Stimulated activated naive CD8-positive, alpha-beta T cell treated with anti-CD3 and anti-CD28 coated beads, Interleukin-15, Interleukin-2, amounts not matched to agents 100 U/mL and 50 U/mL, for 24 hours (primary cell): ENCODE measurements at places on chromosomes 12 and 14.

DNA sequence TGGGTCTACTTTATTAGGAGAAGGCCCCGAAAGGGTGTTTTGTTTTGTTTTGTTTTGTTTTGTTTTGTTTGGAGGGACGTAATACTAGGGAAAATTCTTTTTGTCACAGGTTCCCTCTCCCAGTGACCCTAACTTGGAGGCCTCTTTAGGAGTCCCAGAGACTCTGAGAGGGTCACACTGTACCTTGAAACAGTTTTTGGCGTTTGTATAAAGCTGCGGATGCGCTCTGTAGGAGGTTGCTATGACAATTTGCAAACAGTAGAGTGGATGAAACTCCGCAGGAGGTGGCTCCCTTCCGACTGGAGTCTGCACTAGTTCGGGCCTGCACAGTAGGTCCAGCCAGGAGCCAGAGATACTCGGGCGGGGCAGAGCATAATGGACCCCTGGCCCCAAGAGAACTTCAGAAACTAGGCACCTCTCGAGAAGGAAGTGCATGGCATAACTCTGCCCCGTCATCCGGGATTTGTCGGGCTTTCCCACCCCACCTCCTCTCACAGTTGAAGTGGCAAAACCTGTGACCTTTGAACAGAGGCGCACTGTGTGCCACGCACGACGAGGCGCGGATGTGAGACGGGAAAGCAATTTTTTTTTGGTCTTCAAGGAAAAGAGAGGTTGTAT lies 1.3 kb upstream of the DYRK2 start:
- peak; percentile 42 for DNase-seq

DNA sequence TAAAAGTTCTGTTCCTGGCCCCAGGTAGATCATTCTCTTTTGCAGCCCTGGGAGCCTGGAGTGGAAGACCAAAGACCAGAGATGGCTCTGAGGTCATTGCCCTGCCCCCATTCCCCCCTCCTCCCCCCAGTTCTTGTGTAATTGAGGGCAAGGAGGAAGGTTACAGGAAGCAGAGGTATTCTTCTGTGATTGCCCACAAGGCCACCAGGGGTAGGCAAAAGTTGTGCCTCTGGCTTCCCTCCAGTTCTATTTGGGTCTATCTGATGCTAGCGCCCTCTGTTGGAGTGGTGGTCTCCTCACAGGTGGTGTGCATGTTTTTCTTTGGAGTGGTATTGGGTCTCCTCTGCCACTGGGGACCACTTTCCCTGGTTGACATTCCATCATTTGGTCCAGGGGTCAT lies 41.2 kb upstream of the CRY1 start:
- peak; percentile 45 for DNase-seq

- DNase-seq = no peak
These were observed 4.5 kb upstream of the PRR4 start for GRCh38 chr12:10853776-10854175.

DNA sequence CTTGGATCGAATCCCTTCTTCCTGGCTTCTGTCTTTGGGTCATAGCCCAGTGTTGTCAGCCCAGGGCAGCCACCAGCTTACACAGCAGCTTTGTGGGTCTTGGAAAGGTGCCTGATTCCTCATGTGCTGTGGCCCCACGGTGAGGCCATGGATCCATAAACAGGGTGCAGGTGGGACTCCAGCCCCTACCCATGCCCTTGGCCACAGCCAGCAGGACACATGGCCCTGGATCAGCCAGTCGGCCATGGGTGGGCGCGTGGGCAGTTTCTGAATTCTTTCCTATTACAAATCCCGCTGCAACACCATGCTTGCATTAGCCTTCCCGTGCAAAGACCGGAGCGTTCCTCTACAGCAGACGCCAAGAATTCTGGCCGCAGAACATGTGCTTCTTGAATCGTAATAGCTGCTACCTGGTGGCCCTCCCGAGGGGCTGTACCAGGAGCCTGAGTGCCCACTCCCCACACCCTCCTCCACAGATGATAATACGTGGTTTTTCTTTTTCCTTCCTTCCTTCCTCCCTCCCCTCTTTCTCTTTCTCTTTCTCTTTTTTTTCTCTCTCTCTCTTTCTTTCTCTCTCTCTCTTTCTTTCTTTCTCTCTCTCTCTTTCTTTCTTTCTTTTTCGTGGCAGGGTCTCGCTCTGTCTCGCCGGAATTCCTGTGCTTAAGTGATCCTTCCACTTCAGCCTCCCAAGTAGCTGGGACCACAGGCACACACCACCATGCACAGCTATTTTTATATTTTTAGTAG lies 2.9 kb upstream of the MMP17 start:
- DNase-seq = no peak

DNA sequence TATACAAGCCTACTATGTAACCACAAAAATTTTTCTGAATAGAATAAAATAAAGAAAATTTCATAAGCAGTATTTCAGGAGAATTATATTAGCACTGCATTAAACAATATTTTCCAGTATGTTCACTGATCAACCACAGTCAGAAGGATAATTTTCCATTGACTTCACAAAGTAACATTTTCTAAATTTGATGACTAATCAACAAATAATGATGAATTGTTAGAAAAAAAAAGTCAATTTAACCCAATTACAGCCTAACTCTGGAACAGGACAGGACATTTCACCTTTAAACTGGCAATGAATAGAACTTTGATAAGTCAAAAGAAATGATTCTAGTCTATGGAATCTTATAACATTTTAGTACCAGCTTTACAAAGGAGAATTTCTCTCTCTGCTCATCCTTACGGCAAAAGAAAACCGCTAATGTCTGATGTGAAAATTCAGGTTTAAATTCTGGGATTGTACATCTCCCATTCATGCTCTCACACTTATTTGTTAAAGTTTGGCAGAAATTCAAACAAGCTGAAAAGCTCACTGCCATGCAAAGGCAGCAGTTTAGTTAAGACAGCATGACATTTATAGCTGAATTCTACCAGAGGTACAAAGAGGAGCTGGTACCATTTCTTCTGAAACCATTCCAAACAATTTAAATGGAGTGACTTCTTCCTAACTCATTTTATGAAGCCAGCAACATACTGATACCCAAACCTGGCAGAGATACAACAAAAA lies 84.5 kb downstream of the MDGA2 start:
- no peak for DNase-seq

GRCh38 chr14:101120641-101121507 lies 217.4 kb upstream of the RTL1 start:
- DNase-seq = peak; percentile 44

DNA sequence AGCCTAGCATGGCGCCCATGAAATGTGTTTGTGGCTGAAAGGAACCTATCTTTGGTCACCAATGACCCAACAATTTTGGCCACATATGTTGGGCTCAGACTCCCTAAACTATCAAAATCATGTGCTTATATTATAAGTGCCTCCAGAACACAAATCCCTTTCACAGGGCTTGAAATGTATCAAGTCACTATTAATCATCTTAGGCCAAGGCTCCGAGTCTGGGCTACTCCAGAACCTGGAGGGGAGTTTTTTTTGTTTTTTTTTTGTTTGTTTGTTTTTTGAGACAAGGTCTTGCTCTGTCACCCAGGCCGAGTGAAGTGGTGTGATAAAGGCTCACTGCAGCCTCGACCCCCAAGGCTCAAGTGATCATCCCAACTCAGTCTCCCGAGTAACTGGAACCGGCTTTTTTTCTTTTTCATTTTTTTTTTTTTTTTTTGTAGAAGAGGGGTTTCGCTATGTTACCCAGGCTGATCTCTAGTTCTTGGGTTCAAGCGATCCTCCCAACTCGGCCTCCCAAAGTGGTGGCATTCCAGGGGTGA lies 989 bp upstream of the DRAM1 start:
- no peak for DNase-seq
